ENCODE measurements at places on chromosomes 5 and 9.

GRCh38 chr9:128722380-128723351 is 1.3 kb downstream of the ZDHHC12 start:
- no peak for DNase-seq

DNA sequence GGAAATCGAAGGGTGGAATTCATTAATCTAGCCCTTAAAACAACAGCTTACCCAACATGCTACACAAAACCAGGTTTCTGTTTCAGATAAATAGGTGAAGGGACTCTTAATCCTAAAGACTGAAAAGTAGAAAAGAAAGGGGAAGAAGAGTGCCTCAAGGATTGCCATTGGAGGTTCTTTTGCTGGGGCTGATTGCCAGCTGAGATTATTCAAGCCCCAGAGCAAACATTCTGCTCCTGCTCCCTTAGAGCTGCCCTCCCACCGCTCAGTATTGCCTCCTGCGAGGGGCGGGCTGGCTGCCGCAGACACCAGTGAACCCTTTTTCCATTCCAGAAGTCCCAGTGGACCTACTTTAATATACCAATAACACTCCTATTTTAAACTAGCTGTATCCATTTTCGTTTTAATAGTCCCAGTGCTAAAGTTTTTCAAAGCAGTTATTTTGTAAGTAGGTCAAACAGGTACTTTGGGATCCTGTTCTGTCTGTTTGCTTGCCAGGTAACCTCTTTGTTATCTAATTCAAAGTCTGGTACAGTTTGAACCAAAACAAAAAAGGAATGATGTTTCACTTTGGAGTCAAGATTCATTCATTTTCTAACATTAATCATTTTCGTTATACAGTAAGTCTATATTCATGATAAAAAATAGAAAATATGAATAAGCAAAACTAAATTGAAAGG is 38.6 kb downstream of the HMGCS1 start:
- DNase-seq, result no peak

GRCh38 chr9:100590481-100590880 is 12.6 kb downstream of the CAVIN4 start:
- DNase-seq, result no peak

GRCh38 chr5:171661143-171661542 is 124.5 kb upstream of the SMIM23 start:
- no peak for DNase-seq

- DNase-seq, result no peak
Observed at GRCh38 chr9:93958121-93958818, 3.1 kb upstream of the BARX1 start.

DNA sequence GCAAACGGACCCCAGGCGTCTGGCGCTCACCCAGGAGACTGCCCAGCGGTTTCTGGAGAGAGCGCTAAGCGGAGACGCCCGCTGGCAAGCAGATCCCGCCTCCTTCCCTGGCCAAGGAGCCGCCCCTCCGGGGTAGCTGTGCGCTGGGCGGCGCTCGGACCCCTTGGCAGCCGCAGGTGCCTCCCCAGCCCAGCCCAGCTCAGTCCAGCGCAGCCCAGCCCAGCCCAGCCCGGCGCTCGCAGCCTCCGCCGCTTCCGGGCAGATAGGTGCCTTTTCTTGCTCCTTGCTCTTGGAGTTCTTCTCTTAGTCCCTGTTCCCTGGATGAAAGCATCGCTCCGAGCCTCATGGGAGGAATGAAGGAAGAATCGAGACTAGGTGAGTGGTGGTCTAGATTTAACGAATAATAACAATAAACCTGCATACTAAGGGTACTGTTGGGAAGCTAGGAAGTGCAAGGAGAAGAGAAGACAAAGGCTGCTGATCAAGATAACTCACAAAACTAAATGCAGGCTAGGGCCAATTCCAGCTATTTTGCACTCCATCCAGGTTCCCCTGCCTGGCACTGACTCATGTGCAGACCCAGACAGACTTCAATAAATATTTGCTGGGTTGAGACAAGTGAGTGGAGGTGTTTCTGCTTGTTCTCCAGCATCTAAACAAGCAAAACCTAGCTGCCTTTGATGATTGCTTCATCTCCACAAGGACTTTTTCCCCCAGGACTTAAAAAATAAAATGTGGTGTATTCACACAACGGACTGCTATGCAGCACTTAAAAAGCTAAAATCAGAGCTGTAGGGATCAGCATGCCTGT is at the start of gene STK32A:
TSS of gene STK32A (plus strand) at position 202 of the 811 bp plus-strand sequence. CDS start 4,609 bp downstream, outside the sequence.
- peak; percentile 44 for DNase-seq

DNA sequence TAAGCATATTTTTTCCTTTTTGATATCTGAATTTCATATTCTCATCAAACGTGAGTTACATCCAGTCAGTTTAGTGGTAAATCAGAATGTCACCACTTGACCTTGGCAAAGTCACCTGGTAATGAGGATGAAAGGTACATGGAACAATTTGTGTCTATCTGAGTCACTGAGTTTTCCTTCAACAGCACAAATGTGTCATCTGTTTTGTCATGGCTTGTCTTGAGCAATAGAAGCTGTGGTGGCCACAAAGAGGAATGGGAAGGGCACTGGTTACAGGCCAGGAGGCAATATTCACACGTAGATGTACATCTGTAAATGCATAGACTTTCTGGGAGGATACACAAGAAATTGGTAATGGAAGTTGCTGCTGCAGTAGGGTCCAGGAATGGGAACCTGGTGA is 8.4 kb upstream of the ZNF474 start:
- no peak for DNase-seq

DNA sequence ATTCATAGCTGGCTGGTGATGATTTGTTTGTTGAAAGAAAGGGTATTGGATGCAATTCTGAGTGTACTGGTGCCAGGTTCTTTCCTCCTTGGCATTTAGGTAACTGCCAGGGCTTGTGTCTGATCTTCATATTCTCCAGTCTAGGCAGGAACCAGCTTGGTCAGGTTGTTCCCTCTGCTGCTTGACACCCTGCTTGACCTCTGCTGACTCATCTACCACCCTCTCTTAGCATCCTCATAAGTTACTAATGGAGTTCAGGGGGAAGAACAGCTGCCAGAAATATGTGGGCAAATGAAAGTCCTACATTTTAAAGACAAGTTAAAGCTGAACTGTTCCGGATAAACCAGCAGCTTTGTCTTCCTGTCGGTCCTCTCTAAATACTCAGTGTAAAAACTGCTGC is 116.1 kb upstream of the TNC start:
- DNase-seq, result no peak

GRCh38 chr5:112123086-112123485 is 296.0 kb downstream of the EPB41L4A start:
- no peak for DNase-seq

DNA sequence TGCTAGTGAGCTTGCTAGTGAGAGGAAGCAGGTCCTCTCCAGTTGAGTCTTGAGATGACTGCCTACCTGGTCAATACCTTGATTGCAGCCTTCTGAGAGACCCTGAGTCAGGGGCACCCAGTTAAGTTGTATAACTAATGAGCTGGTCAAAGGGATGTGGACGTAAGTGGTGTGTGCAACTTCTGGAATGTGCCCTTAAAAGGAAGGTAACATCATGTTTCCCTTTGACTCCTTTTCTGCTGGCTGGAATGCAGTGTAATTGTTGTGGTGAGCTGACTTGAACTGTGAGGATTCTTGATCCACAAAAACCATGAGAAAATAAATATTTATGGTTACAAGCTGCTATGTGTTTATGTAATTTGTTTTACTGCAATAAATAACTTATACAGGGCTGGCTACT is 2.4 kb upstream of the SNX2 start:
- DNase-seq, result no peak

GRCh38 chr5:131068893-131069643 is 96.0 kb downstream of the HINT1 start:
- DNase-seq, result no peak

DNA sequence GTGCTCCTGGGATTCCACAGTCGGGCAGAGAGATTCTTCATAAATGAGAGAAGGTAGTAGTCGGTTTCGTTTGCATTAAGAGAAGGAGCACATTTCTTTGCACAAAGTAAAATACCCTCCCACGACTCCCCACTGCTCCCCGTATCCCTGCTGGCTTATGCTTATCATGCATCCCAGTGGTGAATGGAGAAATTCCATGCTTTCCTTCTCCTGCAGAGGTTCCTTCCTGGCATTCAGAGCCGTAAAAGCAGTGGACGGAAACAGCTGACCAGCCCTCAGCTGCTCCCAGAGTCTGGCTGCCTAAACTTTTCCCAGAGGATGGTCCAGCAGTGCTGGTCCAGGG is 93.1 kb downstream of the C9orf152 start:
- DNase-seq, result no peak

GRCh38 chr5:172606156-172606785 is 34.8 kb upstream of the NEURL1B start:
- DNase-seq, result no peak

GRCh38 chr9:136604823-136605525 is 57.7 kb upstream of the EGFL7 start:
- no peak for DNase-seq

DNA sequence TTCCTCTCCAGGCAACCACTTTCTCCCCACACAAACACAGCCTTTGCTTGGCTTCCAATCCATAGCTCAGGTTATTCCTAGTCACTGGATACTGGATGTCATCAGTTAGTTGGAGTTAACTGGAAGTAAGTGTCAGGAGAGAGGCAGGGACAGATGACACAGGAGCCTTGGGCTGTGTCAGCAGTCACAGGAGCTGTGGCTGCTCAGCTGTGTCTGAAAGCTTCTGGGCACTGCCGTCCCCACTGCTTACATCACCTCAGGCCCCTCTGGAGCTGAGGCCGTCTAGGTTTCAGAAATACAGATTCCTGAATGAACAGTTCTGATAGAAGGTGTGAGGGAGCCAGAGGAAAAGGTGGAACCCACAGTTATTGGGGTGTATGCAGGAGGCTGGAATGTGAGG is 17.3 kb upstream of the FAM240B start:
- no peak for DNase-seq

- DNase-seq, result no peak
Observed at GRCh38 chr5:142952229-142952628, 182.1 kb downstream of the ARHGAP26 start.

GRCh38 chr5:33867241-33867640 is 24.5 kb downstream of the ADAMTS12 start:
- no peak for DNase-seq

- DNase-seq, result no peak
Observed at GRCh38 chr5:113269023-113269997, 165.5 kb downstream of the TSSK1B start.

DNA sequence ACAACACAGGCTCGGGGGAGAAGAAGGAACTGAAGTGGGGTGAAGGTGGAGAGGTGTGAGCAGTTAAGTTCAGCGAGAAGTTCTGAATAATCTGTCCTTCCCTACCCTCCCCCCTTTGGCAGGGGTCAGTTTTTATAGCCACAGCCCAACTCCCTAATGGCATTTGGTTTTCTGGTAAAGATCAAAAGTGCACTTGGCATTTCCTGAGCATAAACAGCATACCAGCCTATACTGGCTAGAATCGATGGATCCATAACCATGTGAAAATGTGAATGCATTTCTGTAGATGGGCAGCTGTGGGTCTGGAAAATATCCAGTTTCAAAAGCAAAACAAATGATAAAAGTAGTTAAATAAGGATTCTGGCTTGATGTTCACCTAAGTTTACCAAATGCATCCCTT is 410.9 kb downstream of the PLK2 start:
- no peak for DNase-seq

- no peak for DNase-seq
Observed at GRCh38 chr9:94936419-94936818, 209.9 kb downstream of the AOPEP start.

GRCh38 chr5:115869256-115869795 is 27.6 kb downstream of the AP3S1 start:
- DNase-seq, result no peak

GRCh38 chr9:107480386-107480789 is 9.2 kb downstream of the KLF4 start:
- no peak for DNase-seq

DNA sequence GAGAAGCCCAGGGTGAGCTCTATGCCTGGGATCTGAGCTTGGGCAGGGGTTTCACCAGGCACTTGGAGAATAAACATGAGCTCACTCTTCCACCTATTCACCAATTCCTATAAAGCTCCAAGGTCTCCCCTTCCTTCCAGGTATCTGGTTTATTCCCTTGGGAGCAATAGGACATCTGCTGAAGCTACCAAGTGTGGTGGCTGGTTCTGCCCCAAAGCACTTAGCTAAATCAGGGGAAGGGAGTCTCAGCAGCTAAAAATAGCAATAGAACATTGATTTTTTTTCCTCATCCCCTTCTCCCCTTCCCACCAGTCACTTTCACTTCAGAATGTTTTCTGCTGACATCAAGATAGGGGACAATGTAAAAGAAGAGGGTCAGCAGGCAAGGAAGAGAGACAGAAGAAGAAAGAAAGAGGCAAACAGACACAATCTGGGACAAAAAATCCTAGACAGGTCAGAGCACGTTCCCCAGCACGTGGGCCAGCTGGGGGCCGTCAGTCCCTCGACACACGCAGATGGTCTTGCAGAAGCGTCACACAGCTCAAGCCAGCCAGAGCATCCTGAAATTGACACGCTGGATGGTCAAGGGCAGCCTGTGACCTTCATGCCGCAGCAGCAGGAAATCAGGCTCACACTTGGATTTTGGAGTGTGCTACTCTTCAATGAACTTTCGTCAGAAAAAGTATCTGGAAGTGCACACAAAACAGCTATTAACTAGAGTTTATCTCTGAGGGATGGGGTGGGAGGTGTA is 176.0 kb downstream of the ZNF608 start:
- no peak for DNase-seq

DNA sequence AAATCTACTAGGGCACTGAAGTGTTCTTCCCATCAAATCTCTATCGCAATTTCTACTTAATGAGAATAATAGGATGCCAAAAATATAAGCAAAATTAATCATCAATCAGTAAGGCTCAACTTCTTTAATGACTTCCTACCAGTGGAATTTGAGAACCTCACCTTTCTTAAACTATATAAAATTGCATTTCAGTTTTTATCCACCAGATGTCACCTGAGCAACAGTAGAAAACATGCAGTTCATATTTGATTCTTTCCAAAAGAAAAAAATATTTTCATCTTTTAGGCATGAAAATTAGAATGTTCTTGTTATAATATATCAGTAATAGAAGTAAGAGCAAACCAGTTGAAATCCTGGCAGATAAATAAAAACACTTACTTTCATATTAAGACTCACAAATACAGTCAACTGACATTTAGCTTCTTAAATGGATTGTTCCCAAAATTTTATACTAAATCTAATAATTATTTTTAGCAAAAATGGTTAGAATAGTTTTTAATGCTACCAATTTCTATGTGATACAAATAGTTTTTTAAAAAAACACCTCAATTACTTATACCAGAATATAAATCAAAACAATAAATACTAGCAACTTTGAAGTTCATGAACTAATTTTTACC is 13.4 kb upstream of the CCDC112 start:
- no peak for DNase-seq

DNA sequence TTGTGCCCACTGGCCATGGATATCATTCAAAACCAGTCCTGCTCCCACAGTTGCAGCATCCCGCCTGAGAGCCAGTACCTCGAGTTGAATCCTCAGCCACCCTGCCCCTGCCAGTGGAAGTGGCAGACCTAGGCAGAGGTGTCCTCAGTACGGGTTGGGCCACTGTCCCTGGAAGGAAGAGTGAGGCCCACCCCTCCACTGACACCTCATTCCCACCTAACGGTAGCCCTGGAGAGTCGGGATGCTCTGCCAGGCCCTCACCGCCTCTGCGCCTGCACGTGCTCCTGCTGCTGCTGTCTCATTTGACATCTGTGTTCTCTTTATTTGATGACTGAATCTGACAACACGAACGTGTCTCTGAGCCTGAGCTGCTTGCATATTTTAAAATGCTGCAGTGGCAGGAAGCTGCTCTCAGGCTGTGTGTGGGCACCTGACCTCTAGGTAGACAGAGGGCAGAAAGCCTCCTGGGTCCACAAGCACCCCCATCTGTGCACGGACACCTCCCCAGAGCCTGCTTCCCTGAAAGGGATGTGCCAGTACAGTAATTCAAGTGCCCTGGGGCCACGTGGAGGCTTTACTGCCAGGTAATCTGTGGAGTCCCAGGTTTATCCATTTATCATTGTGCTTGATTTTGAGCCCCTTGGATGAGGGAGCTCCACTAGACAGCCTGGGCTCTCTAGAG is 194.7 kb downstream of the CACNA1B start:
- DNase-seq, result no peak
